ENCODE measurements at places on chromosomes 5 and 9.

- no peak for DNase-seq
Measured at GRCh38 chr5:168209244-168209995, 82.0 kb upstream of the WWC1 start.

DNA sequence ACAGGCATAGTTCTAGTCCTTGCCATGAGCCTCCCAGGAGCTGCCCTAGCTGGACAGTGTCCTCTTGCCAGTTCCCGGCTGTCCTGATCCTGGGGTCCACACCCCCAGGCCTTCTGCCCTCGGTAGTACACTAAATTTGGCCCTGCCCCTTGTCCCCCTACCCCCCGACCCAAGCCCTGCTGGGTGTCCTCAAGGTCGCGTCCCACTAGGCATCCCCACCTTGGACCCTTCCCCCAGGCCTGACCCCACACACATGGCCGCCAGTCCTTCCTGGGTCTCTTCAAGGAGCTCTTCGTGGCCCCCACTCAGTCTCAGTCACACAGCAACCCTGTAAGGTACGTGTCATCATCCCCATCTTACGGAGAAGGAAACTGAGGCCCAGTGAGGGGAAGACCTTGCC, 40.0 kb upstream of the PHYKPL start:
- DNase-seq, result no peak

DNA sequence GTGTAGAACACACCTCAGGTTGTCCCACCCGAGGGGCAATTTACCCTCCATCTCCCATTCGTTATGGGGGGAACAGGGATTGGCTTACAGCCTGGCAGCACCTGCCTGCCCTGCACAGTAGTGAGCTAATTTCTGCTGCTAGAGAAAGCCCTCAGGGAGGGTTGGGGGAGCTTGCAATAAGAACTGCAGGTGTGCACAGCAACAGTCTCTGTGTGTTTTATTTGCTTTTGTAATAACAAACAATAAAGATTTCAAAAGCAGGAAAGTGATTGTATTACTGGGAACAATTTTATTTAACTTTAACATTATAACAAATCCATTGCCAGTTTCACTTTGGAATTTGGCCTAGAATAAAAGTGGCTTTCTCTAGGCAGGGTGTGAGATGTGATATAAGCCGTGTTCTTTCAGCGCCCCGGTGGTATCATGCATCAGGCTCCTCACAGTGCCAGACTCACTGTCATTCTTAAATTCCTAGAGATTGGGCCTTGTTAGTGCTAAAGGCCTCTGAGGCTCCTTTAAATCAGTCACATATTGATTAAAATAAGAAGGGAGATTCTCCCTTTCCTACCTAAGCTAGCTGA, 81.1 kb downstream of the RMI1 start:
- DNase-seq, result no peak

- DNase-seq, result no peak
Measured at GRCh38 chr5:14920121-14920520, 48.5 kb upstream of the ANKH start.

GRCh38 chr5:6083311-6083978, 294.9 kb downstream of the MED10 start:
- no peak for DNase-seq

- DNase-seq, result no peak
Measured at GRCh38 chr9:112009656-112010055, 113.0 kb downstream of the UGCG start.

- DNase-seq, result no peak
Measured at GRCh38 chr5:60473654-60474053, 226.3 kb downstream of the DEPDC1B start.

- DNase-seq, result no peak
Measured at GRCh38 chr5:1208221-1208742, 6.9 kb downstream of the SLC6A19 start.

DNA sequence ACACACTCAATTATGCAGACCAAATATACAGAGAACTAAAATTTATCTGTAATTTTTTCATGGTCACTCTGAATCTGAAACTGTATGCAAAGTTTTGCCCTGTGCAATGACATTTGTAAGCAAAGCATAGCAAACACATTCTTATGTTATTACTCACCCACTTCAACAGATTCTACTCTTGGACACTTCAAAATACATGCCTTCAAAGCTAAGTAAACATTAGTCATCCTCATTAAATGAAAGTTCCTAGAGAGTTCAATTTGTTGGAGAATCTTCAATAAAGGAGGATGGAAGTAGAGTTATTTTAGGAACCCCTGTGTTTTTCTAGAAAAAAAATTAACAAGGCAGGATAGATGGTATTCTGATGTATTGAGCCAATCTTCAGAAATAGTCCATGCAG, 639.7 kb upstream of the C9orf72 start:
- no peak for DNase-seq

GRCh38 chr5:135266303-135266635, 132.8 kb downstream of the MACROH2A1 start:
- DNase-seq, result no peak

GRCh38 chr5:107418071-107418470, 252.7 kb downstream of the EFNA5 start:
- no peak for DNase-seq

DNA sequence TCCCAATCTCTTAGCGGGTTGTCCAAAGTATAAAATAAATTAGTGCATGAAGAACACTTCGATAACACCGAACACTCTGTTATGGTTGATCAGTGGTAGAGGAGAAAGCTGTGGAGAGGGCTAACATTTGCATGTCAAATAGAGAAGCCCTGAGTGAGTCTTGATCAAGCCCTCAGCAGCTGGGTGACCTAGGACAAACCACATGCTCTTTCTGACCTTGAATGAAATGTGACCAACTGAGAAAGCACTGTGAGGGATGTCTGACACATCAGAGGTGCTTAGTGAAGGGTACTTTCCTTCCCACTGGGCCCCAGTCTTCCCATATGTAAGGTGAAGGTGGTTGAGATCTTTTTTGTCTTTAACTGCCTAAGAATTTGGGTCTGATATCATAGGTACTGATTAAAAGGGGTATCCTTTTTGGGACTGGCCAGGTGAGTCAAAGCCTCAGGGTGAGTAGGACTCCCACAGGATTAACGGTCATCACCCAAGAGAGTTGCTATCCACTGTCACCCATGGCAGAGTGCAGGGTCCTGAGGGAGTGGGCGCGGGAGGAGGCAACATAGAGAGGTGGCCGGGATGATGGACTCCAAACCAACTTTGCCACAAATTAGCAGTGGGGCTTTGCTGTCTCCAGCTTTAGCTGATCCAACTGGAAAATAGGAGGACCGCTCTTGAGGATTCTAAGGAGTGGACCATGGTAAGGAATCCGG, 53.5 kb downstream of the KIF4B start:
- no peak for DNase-seq

DNA sequence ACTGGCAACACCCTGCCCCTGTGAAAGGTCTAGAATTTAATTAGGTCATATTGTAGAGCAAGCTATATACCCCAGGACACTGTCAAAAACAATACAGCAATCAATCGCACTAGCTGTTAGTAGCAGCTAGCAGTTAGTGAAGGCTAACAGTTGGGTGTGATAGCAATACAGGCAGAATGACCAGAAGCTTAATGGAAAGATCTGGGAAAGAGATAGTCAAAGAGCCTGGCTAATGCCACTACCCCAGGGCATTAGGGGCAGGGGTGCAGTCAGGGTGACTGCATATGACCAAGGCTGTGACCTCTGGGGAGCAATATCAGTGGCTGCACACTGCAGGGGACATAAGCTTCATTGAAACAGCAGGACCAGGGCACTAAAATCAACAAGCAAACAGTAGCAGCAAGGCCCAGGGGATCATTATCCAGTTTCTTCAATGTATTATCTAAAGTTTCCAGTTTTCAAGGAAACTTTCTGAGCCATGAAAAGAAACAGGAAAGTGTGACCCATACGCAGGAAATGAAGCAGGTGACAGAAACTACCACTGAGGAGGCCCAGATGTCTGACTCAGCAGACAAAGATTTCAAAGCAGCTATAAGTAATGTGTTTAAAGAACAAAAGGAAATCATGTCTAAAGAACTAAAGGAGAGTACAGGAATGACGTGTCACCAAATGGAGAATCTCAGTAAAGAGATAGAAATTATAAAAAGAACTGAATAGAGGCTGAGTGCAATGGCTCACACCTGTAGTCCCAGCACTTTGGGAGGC, 82.4 kb downstream of the ZNF354C start:
- DNase-seq, result no peak

- no peak for DNase-seq
Measured at GRCh38 chr5:113005454-113005853, 28.9 kb downstream of the DCP2 start.

- DNase-seq, result no peak
Measured at GRCh38 chr5:65026816-65027548, 258.3 kb downstream of the CWC27 start.

DNA sequence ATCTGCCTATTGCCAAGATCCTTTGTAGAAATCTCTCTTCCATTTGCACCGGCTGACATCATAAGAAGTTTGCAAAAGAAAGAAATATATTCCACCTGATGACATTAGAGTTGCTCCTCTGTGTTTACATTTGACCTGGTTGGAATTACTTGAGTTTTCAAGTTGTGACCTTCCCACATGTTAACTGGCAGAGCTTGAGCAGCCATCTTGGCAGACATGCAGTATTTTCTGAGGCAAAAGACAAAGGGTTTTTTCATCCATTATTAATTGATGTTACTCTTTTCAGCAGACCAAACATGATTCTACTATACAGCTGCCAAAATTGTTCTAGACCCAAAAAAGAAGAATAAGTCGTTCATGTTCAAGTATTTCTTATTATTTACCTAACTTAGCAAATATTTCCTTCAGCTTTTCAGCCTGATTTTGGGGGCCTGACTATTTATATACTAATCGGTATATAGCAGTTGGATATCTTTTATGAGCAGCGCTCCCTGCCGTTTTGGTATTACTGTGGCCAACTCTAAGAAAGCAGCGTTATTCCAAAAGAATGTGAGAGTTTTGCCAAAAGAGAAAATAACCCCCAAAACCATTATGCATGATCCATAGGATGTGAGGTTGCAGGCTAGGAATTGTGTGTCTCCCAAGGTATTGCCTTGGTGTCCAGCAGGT, 212.9 kb downstream of the PBX3 start:
- no peak for DNase-seq

DNA sequence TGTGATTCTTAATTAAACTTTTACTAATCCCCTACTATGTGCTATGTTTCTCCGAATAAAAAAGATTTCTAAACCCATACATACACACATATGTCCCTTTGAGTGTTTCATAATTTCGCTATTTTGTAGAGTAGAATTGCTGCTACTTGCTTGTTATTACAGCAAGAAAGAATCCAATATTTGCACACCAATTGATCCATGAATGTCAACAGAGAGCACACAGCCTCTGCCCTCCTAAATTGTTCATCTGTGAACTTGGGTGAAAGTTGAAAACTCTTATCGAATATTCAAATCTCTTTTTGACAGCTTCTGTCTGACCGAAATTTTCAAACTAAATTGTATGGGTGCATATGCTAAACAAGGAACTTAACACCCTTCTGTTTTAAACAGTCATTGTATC, 83.4 kb upstream of the RASEF start:
- DNase-seq, result no peak

DNA sequence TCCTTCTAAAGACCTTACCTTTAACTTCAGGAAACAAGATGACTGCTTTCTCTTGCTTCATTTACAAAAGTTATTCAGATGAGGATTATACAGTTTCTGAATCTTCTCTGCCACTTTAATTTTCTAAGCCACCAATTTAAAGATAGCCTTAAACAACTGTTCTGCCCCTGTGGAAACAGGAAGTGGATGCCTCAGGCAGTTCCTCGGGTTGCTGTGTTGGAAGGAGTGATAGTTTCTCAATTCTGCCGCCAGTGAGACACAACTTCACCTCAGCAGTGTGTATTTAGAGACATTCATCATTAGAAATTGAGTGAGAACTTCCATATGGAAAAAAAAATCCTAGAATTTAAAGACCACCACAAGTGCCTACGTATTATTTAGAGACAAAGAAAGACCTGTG, 475.1 kb upstream of the WWC1 start:
- no peak for DNase-seq

DNA sequence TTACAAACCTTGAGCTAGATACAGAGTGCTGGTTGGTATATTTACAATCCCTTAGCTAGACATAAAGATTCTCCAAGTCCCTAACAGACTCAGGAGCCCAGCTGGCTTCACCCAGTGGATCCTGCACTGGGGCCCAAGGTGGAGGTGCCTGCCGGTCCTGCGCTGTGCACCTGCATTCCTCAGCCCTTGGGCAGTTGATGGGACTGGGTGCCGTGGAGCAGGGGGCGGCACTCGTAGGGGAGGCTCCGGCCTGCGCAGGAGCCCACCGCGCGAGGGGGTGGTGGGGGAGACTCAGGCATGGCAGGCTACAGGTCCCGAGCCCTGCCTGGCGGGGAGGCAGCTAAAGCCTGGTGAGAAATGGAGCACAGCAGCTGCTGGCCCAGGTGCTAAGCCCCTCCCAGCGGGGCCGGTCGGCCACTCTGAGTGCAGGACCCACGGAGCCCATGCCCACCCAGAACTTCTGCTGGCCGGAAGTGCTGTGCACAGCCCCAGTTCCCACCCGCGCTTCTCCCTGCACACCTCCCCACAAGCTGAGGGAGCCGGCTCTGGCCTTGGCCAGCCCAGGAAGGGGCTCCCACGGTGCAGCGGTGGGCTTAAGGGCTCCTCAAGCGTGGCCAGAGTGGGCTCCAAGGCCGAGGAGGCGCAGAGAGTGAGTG, 1464.7 kb downstream of the EFNA5 start:
- no peak for DNase-seq

DNA sequence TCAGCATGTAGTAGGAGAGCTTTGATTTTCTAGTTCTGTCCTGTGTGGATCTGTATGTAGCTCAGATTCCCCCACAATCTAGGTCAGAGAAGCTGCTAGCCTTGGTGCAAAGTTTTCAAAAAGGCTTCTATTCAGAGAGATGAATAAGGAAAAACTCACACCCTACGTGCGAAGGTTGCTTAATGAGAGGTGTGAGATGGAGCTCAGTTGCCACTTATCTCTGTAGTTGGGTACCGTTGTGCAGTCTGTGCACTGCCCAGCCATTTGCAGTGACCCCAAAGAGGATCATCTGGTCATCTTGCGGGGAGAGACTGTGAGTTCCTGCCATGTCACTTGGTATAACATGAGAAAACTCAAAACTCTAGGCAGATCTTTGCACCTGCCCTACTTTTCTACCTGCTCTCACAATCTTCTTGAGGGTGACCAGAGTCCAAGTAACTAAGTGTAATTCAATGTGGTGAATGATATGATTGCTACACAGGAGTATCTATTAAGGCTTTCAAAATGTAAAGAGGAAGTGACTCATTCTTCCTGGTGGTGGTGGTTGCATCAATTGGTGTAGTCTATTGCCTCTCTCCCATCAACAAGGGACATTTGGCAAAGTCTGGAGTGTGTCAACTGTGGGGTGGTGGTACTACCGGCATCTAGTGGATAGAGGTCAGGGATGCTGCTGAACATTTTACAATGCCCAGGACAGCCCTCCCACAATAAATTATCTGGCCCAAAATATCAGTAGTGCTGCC, 65.2 kb downstream of the TMC1 start:
- no peak for DNase-seq
